ENCODE measurements at places on chromosomes 2 and 18. TPM values are rescaled to one million over a fixed set of nuclear protein-coding genes. Genes with fewer than 3 reads are reported as not detected.

GRCh38 chr2:96873651-96874096 lies 3.8 kb upstream of the SEMA4C start:
- peak; percentile 73 for DNase-seq

CYS1 gene
- 9.3 TPM for total RNA-seq

RAB6C gene
- total RNA-seq, result 0.13 TPM

DNA sequence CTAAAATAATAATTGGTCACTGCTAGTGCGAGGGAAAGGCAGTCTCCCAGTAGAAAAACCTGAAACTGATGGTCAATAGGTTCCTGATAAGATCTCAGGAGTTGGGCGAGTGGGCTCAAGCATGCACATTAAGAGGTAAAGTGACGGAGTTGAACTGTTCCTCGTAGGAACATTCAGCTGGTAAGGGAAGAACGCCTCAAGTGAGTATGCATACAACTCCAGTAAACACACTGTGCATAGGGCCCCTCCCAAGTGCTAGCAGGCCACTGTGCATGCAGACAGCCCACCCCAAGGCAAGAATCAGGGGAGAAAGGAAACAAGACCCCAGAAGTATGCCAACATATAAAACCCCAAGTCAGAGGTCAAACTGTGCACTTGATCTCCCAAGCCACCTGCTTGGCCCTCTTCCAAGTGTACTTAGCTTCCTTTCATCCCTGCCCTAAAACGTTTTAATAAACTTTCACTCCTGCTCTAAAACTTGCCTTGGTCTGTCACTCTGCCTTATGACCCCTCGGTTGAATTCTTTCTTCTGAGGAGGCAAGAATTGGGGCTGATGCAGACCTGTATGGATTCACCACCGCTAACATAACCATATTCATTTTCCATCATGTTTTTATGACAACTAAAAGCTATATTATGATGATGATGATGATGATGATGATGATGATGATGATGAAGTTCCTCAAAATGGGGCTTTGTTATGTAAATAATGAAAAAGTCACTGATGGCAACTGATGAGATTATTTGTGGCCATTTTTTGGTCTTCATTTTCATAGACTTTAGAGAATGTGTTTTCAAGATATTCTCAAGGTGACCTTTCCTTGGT lies 118.0 kb upstream of the RAB27B start:
- no peak for DNase-seq

GRCh38 chr18:43919551-43919950 lies 642.3 kb upstream of the SYT4 start:
- DNase-seq, result no peak

- peak; percentile 19 for DNase-seq
Observed at GRCh38 chr2:3131636-3132326, 245.8 kb downstream of the EIPR1 start.

COL4A3 gene
- total RNA-seq, result 7.0 TPM

VWC2L gene
- not detected for total RNA-seq

LIMS2 gene
- total RNA-seq, result 194 TPM

KLHL29 gene
- total RNA-seq, result 31.7 TPM

Measured in sciatic nerve (tissue), 2 donors.